Glutamatergic neuron (in vitro differentiated cells): ENCODE measurements at places on chromosomes 3 and 15.
A peak's percentile ranks its signal among the peaks of the same experiment; 100 is the strongest.

DNA sequence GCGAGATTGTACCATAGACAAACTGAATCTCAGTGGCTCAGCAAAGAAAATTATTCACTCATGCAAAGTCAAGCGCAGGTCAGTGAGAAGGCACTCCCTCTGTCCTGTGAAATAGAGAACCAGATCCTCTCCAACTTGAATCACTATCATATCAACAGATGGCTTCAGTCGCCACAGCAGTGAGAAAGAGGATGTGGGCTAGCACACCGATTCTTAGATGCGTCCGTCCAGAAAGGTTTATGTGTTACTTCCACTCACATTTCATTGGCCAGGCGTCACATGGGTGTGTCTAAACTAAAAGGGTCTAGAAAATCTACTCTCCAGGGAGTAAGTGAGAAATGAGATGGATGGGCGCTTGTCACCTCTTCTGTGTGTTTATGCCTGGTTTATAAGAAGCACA is 141.6 kb upstream of the KBTBD8 start:
- DNase-seq = no peak

DNA sequence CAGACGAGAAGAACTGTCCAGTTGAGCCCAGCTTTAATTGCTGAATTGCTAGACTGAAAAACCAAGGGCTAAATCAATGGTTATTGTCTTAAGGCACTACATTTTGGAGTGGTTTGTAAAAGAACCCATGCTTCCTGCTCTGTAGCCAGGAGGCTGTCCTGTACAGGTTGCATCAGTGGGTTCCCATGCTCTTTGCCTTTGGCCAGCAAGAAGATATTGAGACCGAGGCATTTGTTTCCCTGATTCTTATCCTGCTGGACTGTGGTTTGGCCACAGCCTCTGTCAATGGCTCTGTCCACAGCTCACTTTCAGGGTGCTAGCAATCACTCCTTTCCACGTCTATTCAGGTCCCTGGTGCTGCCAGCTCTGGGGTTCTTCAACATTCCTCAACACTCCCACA is 89.6 kb downstream of the FAM43A start:
- no peak for DNase-seq

- DNase-seq = no peak
These were observed 10.9 kb downstream of the CCR5 start for GRCh38 chr3:46381625-46382024.

- no peak for DNase-seq
These were observed 790 bp downstream of the PARP14 start for GRCh38 chr3:122681284-122681973.

- DNase-seq = no peak
These were observed 151.4 kb downstream of the DNAJB8 start for GRCh38 chr3:128315313-128315712.

GRCh38 chr3:162376761-162377160 is 880.2 kb downstream of the OTOL1 start:
- no peak for DNase-seq

- peak; percentile 20 for DNase-seq
These were observed 190.8 kb downstream of the PDCD6IP start for GRCh38 chr3:33989229-33989628.

GRCh38 chr3:80606073-80606472 is 838.3 kb upstream of the ROBO1 start:
- DNase-seq = no peak

- no peak for DNase-seq
These were observed 153.8 kb downstream of the ULK4 start for GRCh38 chr3:41808152-41808551.

GRCh38 chr3:89405593-89405992 is 298.2 kb downstream of the EPHA3 start:
- DNase-seq = no peak

- DNase-seq = no peak
These were observed 61.7 kb upstream of the AKAP13 start for GRCh38 chr15:85318732-85319076.
